ENCODE measurements at places on chromosomes 5 and 9. TPM values are rescaled to one million over a fixed set of nuclear protein-coding genes. Genes with fewer than 3 reads are reported as not detected.

Gene GARIN3
- not detected for total RNA-seq

Gene AGPAT2
- total RNA-seq, result 86.0 TPM

DNA sequence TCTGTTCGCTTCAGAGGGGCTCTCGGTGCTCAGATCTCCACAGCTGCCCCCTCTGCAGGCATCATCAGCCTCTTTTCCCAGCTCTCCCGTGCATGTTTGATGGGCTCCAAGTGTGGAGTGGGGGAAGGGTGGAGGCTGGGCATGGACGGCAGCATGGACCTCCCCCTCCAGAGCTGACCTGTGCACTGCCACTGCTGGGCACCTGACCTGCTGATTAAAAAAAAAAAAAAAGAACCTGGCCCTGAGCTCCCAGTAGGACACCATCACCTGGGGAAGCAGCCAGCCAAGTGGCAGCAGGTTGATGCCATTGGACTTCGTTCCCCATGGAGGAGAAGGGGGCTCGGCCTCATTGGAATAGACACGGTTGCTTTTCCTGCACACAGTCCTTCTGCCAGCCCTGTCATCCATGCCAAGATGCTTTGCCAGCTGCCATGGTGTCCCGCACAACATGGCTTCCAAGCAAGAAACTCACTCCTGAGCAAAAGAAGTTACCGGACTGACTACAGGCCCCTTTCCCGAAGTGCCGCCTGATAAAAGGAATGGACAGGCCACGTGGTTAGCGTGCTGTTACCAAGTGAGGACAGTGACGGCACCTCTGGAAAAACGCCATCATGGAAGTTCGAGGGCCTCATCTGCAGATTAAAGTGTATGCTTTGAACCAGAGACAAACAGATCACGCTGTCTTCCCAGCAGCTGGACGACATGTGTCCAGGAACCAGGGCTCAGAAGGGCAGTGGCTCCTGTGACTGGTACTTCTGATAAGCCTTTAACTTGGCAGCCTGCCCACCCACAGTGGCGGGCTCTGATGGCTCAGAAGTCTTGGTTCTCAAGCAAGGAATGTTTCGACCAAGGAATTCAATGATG, 14.7 kb upstream of the BRD3OS start:
- DNase-seq, result no peak

Gene FAT2
- total RNA-seq, result 0.05 TPM

Gene SHISAL2B
- not detected for total RNA-seq

GRCh38 chr9:113669522-113670115, 206.1 kb downstream of the RGS3 start:
- DNase-seq, result no peak

Gene ADRA1B
- not detected for total RNA-seq

Gene HEMGN
- not detected for total RNA-seq

DNA sequence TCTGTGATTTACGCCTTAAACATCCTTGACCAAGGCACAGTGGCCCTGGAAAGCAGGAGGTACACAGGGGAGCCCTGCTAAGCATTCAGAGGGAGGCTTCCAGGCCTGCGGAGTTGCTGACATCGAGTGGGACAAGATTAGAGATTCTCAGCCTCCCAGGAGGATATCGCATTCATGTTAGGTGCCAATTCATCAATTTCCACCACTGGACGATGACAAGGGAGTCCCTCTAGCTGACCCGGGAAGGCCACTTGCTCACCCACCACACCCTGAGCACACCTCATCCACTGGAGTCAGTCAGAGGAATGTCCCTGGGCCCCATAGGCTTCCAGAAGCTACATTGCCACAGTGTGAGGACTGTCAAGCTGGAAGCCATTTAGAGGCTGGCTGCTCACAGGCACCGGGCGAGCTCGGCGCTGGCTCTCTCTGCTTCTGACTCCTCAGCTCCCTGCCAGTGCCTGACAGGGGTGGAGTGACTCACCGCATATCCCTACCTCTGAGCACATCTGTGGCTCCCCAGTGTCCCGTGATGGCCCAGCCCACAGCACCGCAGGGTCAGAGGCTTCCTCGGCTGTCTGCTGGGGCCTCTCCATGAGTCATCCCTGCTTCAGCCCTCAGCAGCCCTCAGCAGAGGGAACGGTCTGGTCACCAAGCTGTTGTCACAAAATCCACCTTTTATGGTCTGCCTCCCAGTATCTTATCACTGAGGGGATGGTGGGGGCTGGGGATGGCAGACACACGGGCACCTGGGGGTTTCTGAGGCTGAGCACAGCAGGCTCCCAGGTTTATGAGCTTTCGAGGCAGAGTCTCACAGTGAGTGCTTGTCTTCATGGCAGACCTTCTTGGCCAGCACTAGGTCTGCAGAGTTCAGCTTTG, 117.5 kb downstream of the ZNF608 start:
- DNase-seq, result peak; percentile 89

DNA sequence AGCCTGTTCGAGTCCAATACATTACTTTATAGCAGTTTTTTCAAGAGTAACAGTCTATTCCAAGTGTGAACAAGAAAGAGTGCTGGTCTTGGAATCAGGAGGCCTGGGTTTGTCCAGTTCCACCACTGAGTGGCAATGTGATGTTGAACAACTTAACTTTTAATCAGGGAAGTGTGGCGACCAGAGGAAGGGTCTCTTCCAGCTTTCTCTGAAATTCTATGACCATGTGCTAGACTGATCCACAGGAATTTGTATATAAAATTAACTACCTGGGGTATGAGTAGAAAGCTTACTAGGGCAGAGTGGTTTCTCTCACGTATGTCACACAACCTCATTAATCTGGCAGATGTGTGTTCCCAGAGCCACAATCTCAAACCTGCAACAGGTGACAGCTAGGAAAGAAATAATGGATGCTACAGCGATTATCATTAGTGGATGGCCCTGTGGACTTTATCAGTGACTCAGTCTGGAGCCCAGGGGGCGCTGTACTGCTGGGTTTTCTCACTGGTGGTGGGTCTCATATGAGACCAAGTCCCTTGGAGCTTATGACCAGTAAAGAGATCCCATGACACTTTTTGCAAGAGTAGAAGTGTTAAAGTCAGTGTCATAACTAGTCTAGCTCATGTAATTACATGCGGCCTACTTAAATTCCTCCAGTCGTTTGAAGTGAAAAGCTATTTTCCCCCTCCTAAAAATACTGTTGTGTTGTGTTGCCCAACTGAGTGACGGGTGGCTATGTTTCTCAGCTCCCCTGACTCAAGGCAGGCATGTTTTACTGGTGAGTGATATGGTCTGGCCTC, 116.5 kb downstream of the GDNF start:
- DNase-seq, result peak; percentile 12

Gene GABBR2
- 0.15 TPM for total RNA-seq

Gene C5orf58
- not detected for total RNA-seq

Measured in HCT116 (cell line).